Caki2 (cell line): ENCODE measurements at places on chromosomes 6 and 20.
A peak's percentile ranks its signal among the peaks of the same experiment; 100 is the strongest.

DNA sequence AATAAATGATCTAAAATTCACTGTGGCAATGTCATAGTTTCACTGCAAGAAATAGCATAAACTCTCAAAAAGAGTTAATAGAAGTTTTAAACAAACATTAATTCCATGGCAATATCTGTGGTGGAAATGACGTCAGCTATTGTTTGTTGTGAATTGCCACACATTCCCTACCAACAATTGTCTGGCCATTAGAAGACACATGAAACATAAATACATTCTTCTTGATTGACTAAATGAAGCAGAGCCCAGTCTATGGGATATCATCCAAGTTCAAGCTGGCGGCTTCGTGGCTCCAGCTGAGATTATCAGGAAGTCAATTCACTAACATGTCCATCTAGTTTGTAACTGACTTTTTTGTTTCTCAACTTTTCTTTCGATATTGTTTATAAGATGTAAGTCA is 369.0 kb downstream of the ARHGAP18 start:
- no peak for DNase-seq

DNA sequence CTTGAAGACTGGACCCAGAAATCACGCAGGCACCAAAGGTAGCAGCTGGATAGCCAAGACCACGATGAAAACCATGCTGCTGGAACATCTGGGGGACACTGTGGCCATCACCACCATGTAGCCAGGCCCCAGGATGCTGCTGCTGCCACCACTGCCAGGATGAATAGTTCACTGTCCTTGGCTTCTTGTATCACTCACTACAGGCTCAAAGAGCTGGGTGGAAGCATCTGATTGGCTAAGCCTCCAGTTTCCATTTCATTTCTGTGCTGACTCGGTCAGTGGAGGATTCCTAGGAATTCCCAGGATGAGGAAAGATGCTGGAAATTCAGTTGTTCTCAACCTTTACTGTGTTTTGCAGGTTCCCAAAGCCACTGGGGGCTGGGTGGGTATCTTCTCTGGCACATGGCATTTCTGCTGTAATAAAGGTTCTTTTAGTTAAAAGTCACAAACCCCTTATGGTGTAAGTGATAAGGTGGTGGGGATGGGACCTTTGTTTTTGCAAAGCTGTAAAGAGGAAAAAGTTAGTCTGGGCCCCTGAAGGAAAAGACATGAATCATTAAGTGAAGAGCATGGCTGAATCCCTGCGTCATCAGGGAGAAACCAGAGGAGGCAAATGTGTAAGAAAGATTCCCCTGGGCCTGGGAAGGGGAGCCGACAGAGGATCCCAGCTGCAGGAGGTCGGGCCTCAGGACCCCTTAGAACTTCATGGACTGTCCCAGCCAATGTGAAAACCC is 75.6 kb upstream of the RNF24 start:
- peak; percentile 25 for DNase-seq

GRCh38 chr6:108630050-108630714 is 69.5 kb downstream of the FOXO3 start:
- no peak for DNase-seq

DNA sequence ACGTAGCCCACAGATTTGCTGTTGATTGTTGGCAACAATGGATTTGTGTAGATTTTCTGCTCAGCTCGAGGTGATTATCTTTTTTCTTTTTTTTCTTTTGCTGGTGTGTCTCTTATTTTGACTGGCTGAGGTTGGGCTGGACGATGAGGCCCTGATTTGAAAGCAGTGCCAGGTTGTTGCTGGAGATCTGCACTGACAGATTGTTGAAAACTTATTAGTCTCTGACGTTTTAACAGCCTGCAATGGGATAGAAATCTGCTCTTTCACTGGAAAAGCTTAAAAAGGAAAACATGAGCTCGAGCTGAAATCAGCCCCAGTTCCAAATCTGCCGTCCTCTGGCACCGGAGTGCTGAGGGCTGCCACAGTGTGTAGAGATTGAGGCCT is 87.7 kb downstream of the PDE7B start:
- no peak for DNase-seq

- no peak for DNase-seq
Measured at GRCh38 chr6:36492092-36492491, 49.3 kb downstream of the KCTD20 start.

DNA sequence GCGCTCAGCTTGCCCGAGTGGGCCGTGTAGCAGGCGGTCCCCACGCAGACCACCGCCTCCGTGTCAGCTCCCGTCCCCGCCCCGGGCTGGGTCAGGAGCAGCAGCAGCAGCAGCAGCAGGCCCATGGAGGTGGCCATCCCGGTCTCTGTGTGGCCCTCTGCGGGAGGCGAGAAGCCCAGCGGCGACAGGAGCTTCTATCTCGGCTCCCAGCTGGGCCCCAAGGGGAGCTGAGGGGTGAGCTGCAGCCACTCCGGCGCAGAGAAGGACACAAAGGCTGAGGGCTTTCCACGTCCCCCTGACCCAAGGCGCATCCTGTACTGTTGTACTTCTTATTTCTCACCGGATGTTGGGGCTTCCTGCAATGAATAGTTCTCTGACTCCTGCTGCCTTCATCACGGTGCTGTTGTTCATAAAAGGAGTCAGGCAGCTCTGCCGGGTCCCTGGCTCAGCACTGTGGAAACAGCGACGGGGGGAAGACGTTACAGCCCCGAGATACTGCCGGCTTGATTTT is at the start of gene CD93:
TSS of gene CD93 (minus strand) at position 269 of the 511 bp plus-strand sequence. CDS start at position 137, 132 bp downstream.
- no peak for DNase-seq
